ENCODE measurements at places on chromosomes 7 and 10. TPM values are rescaled to one million over a fixed set of nuclear protein-coding genes. Genes with fewer than 3 reads are reported as not detected.

- no peak for DNase-seq
Observed at GRCh38 chr7:13028825-13029099, 341.3 kb downstream of the ARL4A start.

DNA sequence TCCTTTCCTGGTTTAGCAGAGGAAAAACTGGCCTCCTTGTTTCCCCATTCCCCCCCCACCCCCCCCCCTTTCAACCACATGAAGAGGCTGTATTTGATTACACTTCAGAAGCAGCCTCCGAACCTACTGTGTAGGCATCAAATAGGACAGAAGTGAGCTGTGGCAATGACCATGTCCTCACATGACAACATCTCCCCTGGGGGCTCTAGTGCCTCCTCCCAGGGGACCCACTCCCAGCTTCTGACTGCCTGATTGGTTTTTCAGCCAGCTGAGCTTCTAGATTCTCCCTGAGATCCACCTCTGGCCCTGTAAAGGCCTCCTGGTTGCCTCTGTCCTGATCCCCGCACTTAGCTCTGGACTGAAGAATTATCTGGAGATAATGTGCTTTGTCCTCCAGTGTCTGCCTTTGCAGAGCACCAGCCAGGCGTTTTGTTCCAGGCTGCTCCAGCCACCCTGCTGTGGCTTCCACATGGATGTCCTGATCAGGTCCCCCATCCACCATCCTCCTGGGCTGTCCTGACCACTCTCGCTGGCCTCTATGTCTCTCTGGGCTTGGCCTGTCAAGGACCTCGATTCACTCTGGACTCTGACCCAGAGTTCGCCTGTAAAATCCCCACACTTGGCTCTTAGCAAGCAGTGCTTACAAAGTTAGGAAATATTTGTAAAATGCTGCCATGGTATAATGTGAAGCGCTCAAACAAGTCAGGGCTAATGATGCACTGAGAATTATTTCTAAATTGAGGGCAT lies 42.4 kb upstream of the TOMM7 start:
- DNase-seq: no peak

DNA sequence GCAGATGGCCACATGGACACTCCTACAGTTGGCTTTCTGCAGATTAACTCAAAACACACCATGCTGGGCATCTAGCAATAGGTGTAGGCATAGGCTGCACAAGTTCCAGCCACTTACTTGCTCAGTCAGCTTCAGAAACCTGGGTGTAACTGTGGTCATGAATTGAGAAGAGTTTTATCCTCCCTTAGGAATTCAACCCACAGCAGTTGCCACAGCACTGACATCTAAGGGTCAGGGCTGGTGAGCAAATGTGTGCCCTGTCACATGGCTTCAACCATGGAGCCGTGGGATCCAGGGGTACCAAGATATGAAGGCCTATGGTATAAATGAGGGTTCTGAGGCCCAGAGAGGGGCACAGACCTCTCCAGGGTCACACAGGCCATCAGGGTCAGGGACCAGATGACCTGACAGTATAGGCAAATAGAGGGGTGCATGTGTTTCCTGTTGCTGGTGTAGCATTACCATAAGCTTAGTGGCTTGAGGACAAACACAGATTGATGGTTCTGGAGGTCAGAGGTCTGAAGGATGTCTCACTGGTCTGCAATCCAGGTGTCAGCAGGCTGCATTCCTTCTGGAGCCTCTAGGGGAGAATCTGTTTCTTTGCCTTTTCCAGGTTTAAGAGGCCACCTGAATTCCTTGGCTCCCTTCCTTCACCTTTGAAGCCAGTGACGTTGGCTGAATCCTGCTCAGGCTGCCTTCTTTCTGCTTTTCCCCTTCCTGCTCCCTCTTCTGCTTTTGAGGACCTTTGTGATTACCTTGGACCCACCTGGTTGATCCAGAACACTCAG lies 24.1 kb downstream of the MINDY4 start:
- no peak for DNase-seq

- no peak for DNase-seq
Observed at GRCh38 chr7:107946451-107946850, 55.5 kb downstream of the DLD start.

DNA sequence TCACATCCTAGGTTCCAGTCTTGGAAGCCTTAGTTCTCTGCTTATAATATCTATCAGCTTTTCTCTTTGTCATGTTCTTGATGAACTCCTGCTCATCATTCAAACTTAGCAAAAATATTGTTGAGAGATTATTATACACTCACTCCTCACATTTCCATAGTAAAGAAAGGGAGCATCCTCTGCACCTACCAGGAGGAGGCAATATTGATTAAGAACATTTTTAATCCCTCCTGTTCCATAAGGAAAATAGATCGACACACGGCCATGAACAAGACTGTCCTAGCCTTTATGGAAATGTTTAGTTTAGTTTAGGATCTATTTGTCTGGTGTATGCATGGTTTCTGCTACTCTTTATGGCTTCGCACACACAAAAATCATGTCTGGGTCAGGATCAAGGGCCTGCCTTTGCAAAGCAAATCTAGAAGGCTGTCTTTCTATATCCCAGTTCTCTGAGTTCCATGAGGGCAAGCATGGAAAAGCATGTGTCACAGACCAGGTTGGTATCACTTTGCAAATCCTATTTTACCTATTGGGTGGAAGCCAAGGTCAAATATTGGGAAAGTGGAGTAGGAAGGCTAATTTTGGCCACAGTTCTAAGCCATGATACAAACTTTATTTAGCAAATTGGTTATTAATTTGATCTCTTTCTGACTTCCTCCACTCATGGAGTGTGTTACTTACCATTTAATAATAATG lies 164.4 kb downstream of the MDFIC start:
- DNase-seq: no peak

DNA sequence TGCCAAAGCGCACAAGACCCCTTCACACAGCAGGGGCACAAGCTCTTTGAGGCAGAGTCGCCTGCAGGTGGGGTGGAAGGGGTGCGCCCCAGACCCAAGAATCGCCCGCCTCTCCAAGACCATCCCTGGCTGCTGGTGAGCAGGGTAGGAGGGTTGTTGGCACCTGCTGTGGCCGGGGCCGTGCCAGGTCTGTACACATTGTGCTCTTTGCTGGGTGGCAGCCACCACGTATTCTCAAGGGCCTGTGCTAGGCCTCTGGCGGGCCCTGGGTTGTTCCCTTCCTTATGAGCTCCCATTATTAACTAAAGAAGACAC lies 84.4 kb downstream of the LHPP start:
- DNase-seq: no peak

- no peak for DNase-seq
Observed at GRCh38 chr10:9450801-9451200, 1396.3 kb downstream of the GATA3 start.

DNA sequence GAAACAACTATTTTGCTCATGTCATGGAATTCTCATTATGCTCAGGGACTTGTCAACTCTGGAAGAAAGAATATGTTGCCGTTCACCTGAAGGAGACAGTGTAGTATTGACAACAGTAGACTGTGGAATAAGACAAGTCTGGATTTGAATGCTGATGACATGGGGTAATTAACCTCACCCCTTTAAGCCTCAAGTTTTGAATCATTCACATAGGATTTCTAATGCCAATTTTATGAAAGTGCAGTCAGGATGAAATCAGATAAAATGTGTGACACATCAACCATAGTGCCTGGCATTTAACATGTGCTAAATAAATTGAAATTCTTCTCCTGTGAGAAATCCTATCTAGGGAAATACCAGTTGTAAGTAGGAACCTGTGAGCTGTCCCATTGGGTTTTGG lies 305.8 kb downstream of the KIF20B start:
- no peak for DNase-seq

- DNase-seq: no peak
Observed at GRCh38 chr7:73716318-73716890, 3.1 kb downstream of the STX1A start.

DNA sequence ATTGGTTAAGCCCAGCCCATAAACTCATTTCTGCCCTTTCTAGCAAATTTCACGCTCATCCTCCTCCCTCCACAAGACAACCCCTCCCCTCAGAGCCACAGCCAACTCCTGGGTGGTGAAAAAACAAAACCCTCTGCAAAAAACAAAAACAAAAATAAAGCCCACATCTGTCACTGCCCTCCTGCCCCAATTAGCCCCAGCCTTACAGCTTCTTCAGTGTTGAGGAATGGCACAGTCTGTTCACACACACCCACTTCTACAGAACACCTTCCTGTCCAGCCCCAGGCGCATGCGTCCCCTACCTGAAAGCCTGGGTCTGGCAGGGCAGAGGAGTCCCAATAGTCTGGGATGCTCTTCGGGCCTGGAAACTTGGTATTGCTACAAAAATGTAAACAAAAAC lies 34.4 kb downstream of the PARP12 start:
- no peak for DNase-seq

DNA sequence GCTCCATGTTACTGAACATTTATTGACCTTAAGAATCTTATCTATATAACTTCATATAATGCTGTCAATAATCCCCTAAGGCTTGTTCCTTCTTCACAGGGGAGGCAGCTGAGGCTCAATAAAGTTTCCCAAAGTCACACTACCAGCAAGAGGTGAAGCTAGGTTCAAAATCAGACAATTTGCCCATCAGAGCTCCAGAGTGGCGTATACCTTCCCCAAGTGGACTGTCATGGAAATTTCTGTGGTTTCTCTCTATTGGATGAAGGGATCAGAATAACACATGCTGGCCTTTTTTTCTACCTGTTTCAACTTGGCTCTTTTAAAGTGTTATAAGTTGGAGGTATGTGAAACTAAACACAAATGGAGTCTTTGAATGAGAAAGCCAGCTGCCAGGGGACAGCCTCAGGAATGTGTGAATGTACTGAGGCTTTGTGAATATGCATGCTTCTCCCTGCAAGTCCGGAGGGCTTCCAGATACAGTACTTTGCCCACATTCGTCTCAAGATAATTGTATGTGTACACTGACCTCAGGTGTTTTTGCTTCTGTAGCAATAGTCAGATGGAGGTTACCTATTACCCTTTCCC lies 656.3 kb upstream of the CELF2 start:
- DNase-seq: no peak

- no peak for DNase-seq
Observed at GRCh38 chr10:50469778-50470193, 154.0 kb downstream of the SGMS1 start.

- DNase-seq: no peak
Observed at GRCh38 chr10:29199941-29200679, 88.8 kb upstream of the LYZL1 start.

- no peak for DNase-seq
Observed at GRCh38 chr10:76435157-76435556, 1003.7 kb downstream of the LRMDA start.

DNA sequence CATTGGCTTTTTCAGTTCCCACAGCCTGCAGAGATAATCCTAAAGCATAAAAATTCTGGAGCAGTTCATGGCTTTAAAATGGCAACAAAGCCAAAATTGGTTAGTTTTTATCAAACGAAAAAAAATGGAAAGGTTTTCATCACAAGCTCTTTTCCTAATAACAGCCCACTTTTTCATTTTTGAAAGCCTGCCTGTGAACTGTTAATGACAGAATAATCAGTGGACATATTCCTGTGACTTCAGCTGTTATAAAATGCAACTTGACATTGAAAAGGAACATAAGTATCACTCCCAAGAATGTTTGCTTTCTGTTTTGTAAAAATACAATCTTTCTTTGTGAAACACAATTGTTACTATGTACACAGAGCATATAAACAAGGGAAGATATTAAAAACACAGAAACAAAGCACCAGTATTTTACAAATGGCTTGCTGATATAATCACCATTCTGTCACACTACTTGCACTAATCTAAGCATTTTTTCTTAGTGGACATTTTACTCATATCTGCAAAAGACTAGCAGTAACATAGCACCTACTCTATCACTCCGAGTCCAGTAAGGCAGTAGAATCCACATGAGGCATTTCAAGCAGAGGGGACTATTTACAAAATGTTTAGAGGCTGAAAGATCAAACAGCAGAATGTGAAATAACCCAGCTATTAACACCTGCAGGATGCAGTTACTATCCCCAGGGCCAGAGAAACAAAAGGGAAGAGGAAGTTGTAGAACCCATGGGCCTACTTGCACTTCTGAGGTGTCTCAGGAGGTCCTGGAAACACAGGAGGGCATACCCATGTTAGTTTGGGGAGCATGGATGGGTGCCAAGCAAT lies 26.4 kb downstream of the MACC1 start:
- no peak for DNase-seq

PSAP gene
- polyA plus RNA-seq: 920 TPM

CFTR gene
- polyA plus RNA-seq: 3.1 TPM

GIMAP5 gene
- 6.9 TPM for polyA plus RNA-seq

UFSP1 gene
- polyA plus RNA-seq: 0.96 TPM

OR2A42 gene
- polyA plus RNA-seq: 0.97 TPM

ADAM12 gene
- 25.6 TPM for polyA plus RNA-seq

RHOBTB1 gene
- polyA plus RNA-seq: 87.4 TPM

KDM7A gene
- polyA plus RNA-seq: 11.8 TPM

TMEM176B gene
- 87.1 TPM for polyA plus RNA-seq

TRIM74 gene
- 0.78 TPM for polyA plus RNA-seq

TDRD1 gene
- polyA plus RNA-seq: 0.04 TPM

CHRM2 gene
- polyA plus RNA-seq: 3.2 TPM

CALHM3 gene
- polyA plus RNA-seq: not detected

Measured in right renal cortex interstitium (tissue), 3 donors.